ENCODE measurements at places on chromosomes 3 and 15.

- no peak for DNase-seq
Observed at GRCh38 chr3:187183903-187184302, 13.4 kb upstream of the RTP1 start.

- DNase-seq = no peak
Observed at GRCh38 chr3:144743225-144743668, 771.6 kb downstream of the DIPK2A start.

DNA sequence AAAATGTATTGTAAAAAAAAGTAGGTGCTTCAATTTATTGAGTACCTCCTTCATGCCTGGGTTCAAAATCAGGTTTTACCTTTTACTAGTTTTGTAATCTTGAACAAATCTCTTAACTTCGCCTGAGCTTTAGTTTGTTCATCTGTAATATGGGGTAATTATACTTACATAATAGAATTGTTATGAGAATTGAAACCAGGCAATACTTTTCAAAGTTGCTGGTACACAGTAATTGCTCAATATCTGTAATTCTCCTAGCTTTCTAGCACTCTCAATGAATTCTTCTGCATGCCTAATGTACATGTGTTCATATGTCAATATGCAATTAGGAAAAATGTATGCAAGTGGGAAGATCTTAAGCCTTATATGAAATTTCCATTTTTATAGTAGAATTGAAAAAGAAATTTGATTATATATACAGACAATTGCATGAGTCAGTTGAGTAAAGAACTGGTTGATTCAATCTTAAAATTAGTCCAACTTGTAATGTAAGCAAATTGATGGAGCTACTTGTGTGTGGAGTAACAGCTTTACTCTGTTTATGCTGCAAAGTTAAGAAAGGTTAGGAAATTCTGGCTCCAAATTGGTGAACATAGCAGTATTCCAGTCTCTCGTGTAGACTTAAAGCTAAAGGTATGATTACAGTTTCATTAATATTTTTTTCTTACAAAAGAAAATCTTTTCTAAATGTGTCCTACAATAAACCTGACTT lies 4.1 kb downstream of the TNFSF10 start:
- no peak for DNase-seq

DNA sequence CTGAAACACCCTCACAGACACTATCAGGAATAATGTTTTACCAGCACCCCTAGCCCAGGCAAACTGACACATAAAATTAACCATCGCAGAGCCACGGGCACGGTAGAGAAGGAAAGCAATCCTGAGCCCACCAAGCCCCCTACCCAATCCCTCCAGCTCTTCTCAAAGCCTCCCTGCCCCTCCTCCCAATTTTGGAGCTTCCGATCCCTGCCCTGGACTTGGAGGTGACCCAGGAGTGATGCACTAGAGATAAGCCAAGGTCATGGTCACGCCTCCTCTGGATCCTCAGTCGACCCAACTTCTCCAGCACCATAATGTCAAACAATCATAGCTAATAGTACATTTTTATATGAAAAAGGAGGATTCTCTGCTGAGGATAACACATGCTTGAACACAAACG lies 188.7 kb upstream of the NSMCE3 start:
- DNase-seq = no peak

DNA sequence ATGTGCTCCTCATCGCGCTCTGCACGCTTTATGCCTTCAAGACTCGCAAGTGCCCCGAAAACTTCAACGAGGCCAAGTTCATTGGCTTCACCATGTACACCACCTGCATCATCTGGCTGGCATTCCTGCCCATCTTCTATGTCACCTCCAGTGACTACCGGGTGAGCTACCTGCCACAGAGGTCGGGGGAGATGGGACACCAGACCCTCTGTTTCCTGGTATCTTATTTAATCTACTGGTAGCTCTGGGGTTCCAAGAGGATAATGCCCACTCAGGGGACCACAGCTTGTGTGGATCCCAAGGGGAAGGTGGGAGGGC lies 9.1 kb downstream of the GRM2 start:
- DNase-seq = no peak

- DNase-seq = no peak
Observed at GRCh38 chr15:60121845-60122244, 117.7 kb downstream of the FOXB1 start.

DNA sequence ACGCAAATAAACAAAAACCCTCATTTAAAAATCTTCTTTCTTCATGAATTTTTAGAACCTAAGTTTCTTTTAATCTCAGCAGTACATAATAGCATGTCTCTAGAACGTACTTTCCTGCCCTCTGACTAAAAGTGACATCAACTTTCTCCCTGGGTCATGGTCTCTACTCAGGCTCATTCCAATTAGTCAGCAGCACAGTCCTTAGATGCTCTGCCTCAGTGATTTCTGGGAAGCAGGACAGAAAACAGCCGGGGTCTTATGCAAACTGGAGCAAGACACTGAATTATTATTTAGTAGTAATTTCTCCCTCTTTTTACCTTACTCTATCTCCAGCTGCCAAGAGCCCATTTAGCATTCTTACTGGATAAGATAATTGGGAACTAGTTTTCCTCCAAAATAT lies 365.2 kb downstream of the TUSC7 start:
- no peak for DNase-seq

GRCh38 chr3:120198305-120198878 lies 86.6 kb downstream of the GPR156 start:
- peak; percentile 48 for DNase-seq

- peak; percentile 89 for DNase-seq
Observed at GRCh38 chr15:39195961-39196486, 384.9 kb upstream of the THBS1 start.

DNA sequence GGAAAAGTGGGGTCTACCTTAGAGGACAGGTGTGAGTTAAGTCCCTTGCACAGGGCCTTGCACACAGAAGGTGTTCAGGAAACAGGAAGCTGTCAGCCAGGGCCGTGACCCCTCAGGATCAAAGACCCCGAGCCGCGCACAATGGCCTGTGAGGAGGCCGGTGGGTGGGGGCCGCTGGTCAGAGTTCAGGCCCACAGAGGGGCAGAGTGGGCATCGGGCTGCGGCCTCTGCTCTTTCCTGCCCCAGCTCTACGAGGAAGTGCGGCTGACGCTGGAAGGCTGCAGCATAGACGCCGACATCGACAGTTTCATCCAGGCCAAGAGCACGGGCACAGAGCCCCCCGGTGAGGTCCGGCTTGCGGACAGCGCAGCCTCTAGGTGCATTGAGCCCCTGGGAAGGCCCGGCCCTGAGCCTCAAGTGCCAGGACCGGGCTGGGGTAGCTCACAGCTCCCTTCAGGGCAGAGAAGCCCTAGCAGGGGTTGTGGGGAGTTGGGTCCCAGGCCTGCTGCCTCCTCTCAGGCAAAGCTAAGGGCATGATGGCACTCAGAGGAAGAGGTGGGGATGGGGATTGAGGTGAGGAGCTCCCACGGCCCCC lies 37.2 kb downstream of the PSTPIP1 start:
- DNase-seq = no peak

All from fibroblast of skin of abdomen (primary cell).